Hypothalamus (tissue), 51 donors: ENCODE measurements at places on chromosomes 12 and 14.

- DNase-seq: no peak
Measured at GRCh38 chr12:111494676-111495075, 89.0 kb downstream of the SH2B3 start.

DNA sequence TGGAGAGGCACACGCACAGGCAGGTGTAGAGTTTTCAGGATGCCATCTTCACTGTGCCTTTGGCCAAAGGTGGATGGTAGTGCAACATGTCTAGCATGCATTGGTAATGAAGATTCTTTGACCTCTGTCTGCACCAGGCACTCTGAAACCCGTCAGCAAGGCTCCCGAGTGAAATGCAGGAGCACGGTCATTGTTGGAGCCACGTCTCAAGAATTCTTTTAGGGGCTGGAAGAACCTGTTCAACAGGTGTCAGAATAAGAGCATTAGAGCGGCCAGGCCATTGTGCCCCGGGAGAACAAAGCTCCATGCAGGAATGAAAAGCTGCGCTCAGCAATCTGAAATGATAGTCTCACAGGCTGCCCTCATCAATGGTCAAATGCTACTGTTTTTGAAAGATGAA, 40.2 kb upstream of the DICER1 start:
- no peak for DNase-seq

DNA sequence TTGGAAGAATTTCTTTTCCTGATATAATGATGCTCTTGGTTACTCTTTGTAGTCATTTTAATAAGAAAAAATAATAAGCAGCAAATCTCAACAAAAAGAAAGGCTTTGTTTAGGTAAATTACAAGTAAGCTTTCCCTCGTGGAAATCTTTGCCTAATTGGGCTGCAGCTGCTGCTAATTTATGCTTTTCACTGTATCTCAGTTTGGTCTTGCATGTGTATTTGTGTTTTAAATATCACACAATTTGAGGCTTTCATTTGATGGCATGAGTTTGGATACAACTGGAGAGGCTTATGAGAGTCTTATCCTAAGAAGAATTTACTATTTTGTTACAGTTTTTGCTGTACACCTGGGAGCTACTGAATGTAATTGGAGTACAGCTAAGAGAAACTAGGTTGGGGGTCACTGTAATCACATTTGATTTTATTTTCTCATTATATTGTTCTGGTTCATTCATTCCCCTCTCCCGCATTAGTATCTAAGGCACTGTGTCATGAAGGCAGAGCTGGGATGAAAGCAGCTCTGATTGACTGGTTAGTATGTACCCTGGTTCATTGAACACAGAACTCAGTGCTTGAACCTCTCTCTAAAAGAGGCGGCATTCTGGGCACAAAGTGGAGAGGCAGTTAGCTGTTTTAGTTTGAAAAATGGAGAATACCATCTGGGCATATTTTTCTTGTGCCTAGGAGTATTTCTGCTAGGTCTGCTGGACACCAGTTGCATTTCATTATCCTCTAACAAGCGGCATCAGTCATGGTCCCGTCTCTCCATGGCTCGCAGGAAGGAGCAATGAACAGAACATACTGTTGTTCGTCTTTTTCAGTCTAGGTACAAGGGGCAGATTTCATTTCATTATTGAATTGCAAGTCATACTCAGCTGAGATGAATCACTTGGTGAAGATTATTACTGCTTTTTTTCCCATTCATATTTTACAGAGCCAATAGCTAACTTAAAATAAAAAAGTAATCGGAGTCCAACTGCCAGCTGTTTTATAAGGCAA, 118.0 kb upstream of the TMEM260 start:
- no peak for DNase-seq

- no peak for DNase-seq
Measured at GRCh38 chr12:67520606-67521005, 127.9 kb upstream of the DYRK2 start.

DNA sequence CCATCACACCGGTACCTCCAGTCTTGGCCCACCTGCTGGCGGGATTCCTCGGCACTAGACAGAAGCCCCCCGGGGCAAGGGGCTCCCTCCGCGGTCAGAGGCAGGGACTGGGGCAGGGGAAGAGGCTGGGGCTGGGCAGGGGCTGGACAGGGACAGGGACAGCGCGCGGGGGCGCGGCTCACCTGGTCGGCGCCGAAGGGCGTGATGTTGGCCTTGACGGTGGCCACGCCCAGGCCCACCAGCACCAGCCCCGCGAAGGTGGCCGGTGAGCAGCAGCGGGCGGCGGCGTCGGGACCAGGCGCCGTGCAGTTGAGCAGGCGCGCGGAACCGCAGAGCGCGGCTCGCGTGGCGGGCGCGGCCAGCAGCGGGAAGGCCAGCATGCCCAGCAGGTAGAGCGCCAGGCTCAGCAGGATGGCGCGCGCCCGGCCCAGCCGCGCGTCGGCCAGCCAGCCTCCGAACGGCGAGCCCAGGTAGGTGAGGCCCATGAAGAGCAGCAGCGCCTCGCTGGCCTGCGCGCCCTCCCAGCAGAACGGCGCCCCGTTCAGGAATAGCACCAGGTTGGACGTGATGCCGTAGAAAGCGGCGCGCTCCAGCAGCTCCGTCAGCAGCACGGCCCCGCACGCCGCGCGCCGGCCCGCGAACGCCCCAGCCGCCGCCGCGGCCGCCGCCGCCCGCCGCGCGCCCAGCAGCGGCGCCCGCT, 392 bp downstream of the SLC15A4 start:
- DNase-seq: no peak

DNA sequence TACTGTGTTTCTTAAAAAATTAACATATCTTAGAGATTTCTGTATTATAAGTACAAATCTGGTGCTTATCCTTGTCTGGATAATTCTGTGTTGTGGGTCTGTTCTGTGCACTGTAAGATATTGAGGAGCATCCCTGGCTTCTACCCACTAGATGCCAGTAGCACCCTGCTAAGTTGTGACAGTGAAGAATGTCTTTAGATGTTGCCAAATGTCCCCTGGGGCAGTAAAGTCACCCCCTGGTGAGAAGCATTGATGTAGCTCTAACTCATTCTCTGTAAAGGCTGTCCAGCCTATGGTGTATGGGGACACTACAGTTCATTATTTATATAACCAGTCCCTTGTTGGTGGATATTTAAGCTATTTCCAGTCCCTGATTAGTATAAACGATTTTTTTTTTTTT, 31.4 kb downstream of the MAP1LC3B2 start:
- no peak for DNase-seq

DNA sequence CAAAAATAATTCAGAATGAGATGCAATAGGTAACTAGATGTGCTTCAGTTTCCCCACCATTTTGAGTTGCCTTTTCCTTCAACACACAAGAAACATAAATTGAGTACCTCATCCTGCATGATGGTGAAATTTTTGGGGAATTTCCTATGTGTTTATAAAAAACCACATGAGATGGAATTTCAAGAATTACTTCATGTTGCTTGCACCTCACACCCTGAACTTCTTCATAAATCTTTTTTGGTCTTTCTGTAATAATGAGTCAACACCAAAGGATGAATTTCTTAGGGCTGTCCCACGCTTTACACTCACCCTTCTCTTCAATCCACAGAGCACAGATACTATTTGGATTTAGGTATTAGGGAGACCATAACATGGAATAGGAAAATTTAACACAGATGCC, 22.6 kb upstream of the LUM start:
- no peak for DNase-seq

- DNase-seq: no peak
Measured at GRCh38 chr12:52230364-52231281, 2.4 kb upstream of the KRT7 start.

GRCh38 chr12:95214466-95214865, 2.8 kb downstream of the FGD6 start:
- no peak for DNase-seq

DNA sequence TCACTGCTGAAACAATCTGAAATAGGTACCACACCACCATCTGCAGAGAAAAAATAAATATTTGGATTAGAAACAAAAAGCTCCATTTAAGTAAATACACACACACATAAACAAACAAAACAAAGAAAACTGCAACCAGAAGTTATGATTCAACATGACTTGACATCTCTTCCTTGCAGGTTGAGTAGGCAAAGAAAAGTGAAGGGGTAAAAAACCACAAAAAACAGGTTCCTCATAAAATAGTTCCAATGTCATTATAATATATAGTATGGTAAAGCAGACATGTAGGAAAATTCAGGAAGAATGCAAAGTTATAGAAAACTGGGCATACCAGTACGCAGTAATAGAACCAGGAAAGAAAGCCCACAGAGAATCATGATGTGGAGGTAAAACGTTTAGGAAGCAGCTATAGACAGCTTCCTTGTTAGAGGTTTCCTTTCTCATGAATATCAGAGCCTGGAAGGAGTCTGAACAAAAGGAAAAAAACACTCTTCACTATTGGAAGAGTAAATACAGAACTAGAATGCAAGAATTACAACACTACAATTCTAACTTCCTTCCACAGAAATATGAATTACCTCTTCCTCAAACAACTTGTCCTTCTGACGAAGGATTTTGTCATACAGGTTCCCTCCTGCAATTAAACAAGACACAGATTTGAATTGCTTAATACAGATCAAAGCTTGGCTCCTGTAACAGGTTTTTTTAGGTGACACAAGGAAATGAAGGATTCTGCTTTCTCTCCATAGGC, 6.1 kb downstream of the NEK9 start:
- no peak for DNase-seq

DNA sequence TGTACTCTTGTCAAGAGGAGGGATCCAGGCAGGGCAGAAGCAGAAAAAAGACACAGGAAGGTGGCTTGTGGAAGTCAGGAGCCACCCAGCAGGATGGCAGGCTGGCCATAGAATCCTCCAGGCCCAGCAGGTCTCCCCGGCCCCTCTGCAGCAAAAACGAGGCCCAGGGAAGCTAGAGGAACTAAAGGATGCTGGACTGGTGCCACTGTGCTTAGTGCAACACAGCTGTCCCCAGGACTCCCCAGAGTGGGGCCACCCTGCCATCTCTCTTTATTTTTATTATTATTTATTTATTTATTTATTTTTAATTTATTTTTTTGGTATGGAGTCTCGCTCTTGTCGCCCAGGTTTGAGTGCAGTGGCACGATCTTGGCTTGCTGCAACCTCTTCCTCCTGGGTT, 54.1 kb downstream of the PITPNM2 start:
- no peak for DNase-seq

GRCh38 chr14:34120185-34120977, 169.5 kb upstream of the EGLN3 start:
- DNase-seq: no peak

- no peak for DNase-seq
Measured at GRCh38 chr14:75522224-75522982, at the start of gene BATF. BATF (plus strand) TSS chr14:75522469; CDS start chr14:75522683, 214 bp downstream.

DNA sequence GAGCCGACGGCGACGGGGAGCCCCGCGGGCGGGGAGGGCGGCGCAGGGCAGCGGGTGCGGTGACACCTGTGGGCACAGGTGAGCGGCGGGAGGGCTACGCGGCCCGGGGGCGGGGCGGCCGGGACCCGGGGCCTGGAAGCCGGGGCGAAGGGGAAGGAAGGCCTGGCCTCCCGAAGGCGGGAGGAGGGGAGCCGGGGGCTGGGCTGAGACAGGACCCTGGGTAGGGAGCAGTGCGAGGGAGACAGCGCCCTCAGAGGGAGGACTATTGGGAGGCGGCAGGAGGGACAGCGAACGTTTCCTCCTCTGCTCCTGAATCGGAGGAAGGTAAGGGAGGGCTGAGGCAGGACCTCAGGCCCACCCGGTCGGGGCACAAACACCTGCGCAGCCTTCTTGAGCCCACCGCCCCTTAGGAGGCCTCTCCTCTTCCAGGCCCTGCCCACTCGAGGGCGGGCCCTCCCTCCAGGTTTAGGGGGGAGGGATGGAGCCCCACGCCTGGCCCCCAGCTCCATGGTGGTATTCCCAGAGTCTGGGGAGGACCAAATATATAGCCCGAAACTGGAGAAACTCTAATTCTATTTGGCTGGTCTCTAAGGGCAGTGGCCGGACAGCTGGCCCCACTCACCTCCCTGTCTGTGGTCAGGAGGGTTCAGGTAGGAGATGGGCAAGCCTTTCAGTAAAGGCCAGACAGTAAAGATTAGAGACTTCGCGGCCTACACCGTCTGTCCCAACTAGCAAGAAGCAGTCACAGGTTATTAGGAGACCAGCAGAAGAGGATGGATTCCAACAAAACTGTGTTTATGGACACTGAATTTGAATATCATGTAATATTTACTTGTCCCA, 509 bp downstream of the PLEKHG6 start:
- no peak for DNase-seq

GRCh38 chr12:49706351-49707127, 666 bp downstream of the FMNL3 start:
- DNase-seq: no peak

GRCh38 chr14:96038920-96039632, at the start of gene C14orf132:
C14orf132 (plus strand) TSS chr14:96039362; CDS start chr14:96039501, 139 bp downstream.
- peak; percentile 38 for DNase-seq

- no peak for DNase-seq
Measured at GRCh38 chr12:65962921-65963861, 138.9 kb downstream of the HMGA2 start.

- DNase-seq: no peak
Measured at GRCh38 chr14:102125546-102125945, 14.2 kb upstream of the WDR20 start.
